ENCODE measurements at places on chromosomes 12 and 14.

- DNase-seq, result no peak
These were observed 203.7 kb downstream of the CACNA1C start for GRCh38 chr12:2256453-2256852.

DNA sequence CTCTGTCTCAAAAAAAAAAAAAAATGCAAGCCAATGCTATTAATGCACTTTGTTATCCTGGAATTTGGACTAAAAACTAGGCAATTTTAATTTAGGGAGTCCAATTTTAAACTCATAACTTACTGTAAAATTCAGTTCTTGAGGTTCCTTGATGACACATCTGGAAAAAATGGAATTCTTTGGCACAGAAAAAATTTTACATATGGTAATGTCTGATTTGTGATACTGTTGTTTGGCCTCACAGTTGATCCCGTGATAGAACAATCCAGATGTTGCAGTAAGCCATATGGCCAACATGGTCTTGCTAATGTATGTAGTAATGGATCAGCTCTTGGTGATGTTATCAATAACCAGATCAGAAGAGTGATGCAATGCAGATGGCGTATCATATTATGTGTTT, 1089.8 kb downstream of the FLRT2 start:
- no peak for DNase-seq

GRCh38 chr14:59046746-59047145, 141.7 kb upstream of the DAAM1 start:
- no peak for DNase-seq

GRCh38 chr12:82182601-82183190, 175.5 kb downstream of the CCDC59 start:
- DNase-seq, result no peak

GRCh38 chr14:61653507-61653906, 41.8 kb upstream of the HIF1A start:
- DNase-seq, result no peak

DNA sequence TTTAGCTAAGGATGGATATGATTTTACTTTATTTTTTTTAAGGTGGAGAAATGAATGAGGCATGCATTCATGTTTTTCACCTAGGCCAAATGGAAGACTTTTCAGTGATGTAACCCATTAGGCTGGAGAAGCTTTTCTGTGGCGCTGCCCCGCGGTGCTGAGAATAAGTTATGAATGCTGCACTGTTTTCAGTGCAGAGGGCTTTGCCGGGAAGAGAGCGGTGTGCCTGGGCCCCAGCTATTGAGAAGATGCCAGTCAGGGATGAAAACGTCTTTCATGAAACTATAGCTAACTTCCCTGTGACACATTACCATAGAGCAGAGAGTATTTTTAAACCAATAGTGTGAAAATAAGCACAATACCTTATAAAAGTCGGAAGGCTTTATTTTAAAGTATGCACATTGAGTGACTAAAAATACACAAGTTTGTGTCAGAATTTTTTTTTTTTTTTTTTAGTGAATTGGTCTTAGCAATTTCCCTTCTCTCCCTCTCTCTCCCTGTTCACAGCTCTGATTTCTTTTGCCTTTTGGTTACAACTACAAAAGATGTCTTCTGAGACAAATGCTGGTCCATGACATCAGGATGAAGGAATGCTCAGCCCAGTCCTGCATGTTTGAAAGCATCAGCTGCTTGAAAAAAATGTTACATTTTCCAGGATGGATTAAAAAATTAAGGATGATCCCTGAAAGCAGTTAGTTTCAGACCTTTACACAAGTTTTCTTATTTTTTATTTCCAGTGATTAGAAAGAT, 48.3 kb downstream of the NPAS3 start:
- DNase-seq, result no peak

GRCh38 chr12:28936711-28937110, 212.4 kb upstream of the FAR2 start:
- no peak for DNase-seq

- no peak for DNase-seq
These were observed 357.5 kb downstream of the FSCB start for GRCh38 chr14:44149597-44149996.

DNA sequence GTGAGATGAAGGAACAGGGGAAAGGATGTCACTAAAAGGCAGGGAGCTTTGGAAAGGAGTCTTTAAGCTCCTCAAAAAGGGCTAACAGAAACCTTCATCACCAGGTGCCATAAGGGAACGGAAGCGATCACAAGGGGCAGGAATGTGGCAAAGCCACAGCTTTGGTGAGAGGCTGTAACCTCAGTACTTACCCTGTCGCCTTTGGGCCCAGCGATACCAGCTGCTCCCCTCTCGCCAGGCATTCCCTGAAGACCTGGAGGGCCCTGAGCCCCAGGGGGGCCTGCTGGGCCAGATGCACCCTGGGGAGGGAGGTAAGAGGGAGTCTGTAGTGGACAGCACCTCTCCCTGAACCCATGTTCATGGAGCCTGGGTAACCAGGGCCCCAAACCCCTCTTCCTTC, 18.9 kb downstream of the TMEM106C start:
- no peak for DNase-seq

DNA sequence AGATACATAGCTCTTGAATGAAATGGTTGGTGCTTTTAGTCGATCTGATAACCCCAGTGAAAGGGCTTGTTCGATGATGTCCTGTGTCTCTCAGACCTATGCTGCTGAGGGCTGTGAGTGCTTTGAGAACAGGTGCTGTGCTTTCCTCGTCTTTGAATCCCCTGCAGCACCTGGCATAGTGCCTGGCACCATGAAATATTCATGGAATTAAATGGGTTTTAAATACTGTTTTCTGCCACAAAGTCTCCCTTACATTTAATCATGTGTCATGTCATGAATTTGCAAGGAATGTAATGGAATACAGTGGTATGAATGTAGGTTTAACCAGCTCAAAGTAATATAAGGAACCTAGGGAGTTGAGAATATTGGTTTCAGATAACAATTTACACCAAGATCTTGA, 220.5 kb upstream of the PRICKLE1 start:
- DNase-seq, result no peak

DNA sequence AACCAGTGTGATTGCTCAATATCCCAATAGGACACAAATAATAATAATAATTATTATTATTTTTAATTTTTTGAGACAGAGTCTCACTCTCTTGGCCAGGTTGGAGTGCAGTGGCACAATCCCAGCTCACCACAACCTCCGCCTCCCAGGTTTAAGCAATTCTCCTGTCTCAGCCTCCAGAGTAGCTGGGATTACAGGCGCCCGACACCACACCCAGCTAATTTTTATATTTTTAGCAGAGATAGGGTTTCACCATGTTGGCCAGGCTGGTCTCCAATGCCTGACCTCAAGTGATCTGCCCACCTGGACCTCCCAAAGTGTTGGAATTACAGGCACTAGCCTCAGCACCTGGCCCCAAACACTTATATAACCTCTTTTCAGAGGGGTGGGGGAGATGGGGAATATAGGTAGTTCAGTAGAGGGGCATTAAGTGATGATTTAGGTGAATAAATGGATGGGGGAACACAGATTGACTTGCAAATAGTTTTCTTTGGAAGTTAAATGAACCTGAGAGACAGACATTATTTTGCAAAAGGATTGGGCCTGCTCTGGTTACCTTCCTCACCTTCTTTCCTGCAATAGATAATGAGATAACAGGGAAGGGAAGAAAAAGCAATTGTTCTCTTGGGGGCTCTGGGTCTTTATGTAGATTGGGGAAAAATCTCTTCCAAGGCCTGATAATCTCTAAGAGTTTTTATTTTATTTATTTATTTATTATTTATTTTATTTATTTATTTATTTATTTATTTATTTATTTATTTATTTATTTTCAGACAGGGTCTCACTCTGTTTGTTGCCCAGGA, 57.7 kb downstream of the RESF1 start:
- no peak for DNase-seq

GRCh38 chr12:67853204-67853603, 136.0 kb upstream of the IFNG-AS1 start:
- no peak for DNase-seq

DNA sequence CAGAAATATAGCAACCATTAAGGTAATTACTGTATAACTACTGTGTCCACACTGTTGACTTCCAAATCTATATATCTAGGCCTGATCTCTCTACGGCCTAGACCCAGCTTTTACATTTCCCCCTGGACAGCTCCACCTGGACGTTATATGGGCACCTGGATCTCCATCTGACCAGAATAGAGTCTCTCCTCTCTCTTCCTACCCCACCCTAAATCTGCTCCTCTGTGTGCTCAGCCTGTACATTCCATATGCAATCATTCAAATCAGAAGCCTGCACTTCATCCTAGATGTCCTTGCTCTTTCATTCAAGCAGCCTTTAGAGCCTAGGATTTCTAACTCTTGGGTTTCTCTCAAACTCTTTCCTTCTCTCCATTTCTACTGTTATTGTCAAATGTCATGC, 255.0 kb downstream of the PAX9 start:
- DNase-seq, result no peak

GRCh38 chr12:87883806-87884205, 145.4 kb downstream of the C12orf50 start:
- DNase-seq, result no peak

- no peak for DNase-seq
These were observed 25.6 kb upstream of the NFYB start for GRCh38 chr12:104163631-104164030.

GRCh38 chr14:36675581-36675980, 13.9 kb downstream of the PAX9 start:
- DNase-seq, result no peak

DNA sequence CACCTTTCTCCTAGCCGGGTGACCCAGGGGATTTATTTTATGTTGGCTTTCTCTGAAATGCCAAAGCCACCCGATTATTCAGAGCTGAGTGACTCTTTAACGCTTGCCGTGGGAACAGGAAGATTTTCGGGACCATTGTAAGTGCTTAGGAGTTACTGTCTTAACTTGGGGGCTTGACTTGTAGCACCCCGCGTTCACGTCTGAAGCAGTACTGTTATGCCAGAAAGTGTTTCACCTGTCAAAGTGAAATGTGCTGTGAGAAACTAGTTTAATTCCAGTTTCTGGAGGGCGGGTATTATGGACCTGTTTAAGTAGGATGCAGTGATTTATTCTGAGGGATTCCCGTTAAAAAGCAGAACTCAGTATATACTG, 218 bp downstream of the LYSET start:
- DNase-seq, result no peak

DNA sequence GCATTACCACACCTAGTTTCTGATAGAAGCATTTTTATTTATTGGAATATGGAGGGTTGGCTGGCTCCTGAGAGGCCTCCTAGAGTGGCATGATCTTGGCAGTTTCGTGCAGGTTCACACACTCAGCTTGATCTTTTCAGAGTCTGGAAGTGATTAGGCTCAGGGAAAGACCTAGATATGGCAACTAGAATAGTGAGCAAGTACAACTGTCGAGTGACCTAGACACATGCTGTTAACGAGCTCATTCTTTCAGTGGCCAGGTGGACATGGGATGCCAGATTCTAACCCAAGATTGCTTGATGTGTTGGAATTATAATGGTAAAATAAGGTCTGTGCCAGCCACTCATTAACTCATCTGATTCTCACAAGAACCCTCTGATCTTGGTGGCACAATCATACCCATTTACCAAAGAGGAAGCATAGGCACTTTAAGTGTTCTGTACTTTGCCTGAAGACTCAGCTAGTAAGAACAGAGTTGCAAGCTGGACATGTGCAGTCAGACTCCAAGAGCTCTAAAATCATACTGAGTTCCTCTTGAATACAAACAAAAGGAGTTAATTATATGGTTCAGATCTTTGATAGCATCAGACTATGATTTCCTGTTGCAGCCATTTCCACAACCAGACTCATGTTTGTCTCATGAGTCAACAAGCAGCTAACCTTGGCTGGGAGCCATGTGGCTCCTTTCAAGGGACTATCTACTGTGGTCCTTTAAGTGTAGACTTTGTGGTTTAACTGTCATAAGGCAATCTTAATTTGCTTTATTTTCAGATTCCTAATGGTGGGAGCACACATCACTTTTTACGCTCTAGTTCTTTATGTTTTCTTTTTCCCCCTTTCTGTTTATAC, 144.2 kb downstream of the PLEKHA5 start:
- DNase-seq, result peak; percentile 71

DNA sequence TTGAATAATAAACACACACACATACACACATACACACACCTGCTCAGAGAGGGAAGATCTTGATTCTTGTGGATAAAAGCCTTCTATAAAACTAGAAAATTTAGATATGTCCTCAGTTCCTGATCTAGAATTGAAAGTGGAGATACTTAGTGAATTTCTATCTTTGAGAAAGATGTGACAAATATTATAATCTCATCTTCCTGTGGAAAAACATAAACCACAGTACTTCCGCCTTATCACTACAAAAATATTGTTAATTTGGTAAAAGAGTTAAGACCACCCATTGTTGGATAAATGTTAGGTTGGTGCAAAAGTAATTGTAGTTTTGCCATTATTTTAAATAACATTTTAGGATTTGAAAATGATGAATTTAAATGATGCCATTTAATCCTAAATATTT, at the start of gene KLRK1:
Gene KLRK1 (minus strand): TSS at position 138 of the 400 bp plus-strand sequence. CDS start 1,231 bp downstream, outside the sequence.
- no peak for DNase-seq

DNA sequence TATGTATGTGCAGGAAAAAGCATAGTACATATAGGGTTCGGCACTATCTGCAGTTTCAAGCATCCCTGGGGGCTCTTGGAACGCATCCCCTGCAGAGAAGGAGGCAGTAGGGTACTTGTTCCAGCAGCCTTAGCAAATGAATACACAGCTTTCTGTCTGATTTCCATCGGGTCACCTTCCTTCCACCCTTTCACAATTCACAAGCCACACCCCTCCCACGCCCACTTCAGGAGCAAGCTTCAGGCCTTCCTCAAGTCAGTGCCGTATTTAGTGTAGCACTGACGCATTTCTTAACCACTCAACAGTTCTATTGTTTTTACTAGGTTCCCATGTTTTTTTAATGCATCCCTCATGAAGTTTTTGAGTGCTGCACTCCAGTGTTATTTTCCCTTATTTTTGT, 64.2 kb downstream of the CLMN start:
- no peak for DNase-seq

DNA sequence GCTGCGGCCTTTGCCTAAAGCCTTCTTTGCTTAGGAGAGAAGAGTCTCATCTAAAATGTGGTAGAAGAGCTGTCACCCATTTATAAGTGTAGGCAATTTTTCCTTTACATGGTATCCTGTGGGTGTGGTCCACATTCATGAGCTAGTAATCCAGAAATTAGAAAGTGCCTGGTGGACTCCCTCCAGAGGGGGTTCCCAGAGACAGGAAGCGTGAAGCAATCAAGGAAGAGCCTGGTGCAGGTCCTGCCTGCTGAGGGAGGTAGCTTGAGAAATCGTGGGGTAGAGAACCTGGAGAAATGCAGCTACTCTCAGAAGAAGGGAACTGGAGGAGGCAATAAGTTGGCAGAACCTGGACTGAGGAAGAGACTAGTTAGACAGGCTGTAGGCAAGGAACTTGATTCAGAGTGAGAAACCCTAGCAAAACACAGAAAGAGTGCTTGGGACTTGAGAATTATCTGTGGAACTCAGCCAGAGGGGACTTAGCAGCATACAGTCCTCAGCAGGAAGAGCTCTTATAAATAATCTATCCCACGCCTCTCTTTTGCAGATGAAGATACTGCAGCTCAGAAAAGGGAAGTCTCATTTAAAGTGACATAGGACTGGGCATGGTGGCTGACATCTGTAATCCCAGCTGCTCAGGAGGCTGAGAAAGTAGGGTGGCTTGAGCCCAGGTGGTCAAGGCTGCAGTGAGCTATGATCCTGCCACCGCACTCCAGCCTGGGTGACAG, 182.4 kb upstream of the CCND2 start:
- DNase-seq, result no peak

GRCh38 chr14:101361044-101361443, 200.3 kb upstream of the DIO3 start:
- no peak for DNase-seq

GRCh38 chr12:57175428-57176138, 28.2 kb upstream of the LRP1-AS start:
- no peak for DNase-seq

All from central memory CD4-positive, alpha-beta T cell (primary cell).